Cardiac septum (tissue), 1 donor: ENCODE measurements at places on chromosomes 2 and 18. TPM values are rescaled to one million over a fixed set of nuclear protein-coding genes. Genes with fewer than 3 reads are reported as not detected.

- DNase-seq: no peak
These were observed 152.4 kb downstream of the TCF4 start for GRCh38 chr18:55435592-55435991.

GRCh38 chr2:239590995-239591915 lies 190.4 kb upstream of the HDAC4 start:
- peak; percentile 43 for DNase-seq

GRCh38 chr2:48512571-48512970 lies 17.4 kb upstream of the STON1 start:
- no peak for DNase-seq

- DNase-seq: no peak
These were observed 360.1 kb upstream of the CHAC2 start for GRCh38 chr2:53407363-53408080.

NCK2 gene
- 33.2 TPM for total RNA-seq
